ENCODE measurements at places on chromosomes 1 and 21.

DNA sequence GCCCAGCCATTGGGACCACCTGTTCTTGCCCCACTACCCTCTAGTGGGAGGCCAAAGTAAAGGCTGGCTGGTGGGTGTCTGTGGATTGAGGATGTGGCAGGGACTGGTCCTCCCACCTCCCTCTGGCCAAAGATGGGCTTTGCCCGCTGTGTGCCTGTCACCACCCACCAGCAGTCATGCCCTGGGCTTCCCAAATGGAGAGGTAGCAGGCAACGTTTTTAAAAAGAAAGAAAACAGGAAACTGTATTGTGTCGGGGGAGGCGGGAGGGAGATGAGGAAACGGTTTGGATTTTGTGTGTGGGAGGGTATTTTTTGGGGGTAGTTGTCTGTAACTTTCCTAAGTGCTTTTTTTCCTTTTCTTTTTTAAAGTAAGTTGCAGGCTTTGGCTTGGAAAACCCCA is 30.1 kb downstream of the SZRD1 start:
- no peak for DNase-seq

DNA sequence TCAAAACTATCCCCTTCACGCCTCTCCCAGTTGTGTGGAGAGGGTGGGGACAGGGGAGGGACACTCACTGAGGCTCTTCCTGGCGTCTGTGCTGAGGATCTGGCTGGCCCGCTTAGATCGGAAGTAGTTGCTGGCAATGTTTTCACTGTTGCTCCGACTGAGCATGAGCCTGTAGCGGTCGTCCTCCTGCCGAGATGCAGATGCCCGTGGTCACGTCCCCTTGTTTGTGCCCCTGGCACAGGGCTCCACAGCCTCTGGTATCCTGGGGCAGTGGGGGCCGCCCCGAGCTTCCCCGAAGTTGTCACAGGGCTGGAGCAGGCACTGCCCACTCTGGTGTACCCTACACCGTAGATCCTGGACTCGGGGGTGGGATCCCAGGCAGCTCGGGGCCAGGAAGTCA is 5.0 kb upstream of the DDOST start:
- DNase-seq = no peak

DNA sequence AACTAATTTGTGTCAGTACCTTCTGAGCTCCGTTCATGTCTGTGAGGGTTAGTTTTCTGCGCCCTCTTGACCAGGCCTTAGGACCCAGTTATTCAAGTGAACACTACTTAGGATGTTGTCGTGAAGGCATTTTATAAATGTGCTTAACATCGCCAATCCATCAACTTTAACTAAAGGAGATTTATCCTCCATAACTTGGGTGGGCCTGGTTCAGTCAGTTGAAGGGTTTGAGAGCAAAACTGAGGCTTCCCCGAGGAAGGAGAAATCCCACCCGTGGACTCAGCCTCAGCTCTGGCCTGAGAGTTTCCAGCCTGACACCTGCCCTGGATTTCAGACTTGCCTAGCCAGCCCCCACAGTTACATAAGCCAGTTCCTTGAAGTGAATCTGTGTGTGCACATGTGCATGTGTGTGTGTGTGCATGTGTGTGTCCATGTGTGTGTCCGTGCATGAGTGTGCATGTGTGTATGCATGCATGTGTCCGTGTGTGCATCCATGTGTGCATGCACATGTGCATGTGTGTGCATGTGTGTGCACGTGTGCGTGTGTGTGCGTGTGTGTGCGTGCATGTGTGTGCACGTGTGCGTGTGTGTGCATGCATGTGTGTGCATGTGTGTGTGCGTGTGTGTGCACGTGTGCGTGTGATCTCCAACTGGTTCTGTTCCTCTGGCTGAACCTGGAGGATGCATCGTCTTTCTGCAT is 62.1 kb upstream of the PDE9A start:
- peak; percentile 14 for DNase-seq

DNA sequence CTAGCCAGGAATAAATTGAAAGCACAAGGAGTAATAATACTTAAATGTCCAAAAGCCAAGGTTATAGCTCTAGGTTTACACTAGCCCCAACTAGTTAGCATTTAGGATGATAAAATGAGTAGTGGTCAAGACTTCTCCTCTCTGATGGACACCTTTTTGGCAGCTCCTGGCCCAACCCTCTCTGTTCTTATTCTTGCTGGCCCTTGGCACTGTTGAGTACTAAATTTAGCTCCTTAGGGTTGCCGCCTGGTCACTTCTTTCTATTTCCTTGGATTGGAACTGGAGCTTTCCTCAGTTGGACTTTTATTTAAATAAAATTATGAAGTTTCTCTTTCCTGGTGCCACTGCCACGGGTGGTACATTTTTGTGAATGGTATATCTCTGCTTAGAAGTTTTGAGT is 28.3 kb downstream of the ARID1A start:
- no peak for DNase-seq

- DNase-seq = no peak
Measured at GRCh38 chr1:51372561-51372960, 42.2 kb upstream of the TTC39A start.

DNA sequence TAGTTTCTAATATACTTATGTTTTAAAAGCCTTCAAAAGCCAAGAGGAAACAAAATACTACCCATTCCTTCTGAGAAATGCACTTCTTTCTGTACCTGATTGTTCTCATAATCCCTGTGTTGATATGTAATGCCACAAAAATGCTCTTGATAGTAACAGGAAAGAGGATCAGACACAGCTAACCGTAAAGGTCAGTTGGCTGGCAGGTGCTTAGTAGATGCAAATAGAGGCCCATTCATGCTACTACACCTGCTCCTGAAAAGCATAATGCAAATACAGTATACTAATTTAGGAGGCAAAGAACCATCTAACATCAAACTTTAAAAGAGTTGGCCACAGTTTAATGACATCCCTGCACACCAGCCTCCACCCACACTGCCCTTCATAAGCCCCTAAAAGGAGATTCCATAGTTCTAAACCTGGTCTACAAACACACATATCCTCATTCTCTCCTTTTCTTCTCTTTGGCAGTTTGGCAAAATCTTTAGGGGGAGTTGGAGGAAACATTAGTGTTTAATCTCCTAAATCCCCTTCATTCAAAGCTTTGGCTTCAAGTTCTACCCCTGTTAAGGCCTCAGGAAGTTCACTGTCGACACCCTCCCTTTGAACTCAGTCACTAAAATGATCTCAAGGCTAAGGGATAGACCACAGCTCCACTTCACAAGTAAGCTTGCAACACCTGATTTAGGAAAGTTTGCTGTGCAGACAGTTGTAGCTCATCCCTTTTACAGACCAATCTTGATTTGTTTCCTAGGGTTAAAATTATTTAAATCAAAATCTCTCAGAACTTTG is 2.9 kb upstream of the CD46 start:
- DNase-seq = no peak

GRCh38 chr1:21668232-21668950 is 766 bp downstream of the RAP1GAP start:
- DNase-seq = no peak

DNA sequence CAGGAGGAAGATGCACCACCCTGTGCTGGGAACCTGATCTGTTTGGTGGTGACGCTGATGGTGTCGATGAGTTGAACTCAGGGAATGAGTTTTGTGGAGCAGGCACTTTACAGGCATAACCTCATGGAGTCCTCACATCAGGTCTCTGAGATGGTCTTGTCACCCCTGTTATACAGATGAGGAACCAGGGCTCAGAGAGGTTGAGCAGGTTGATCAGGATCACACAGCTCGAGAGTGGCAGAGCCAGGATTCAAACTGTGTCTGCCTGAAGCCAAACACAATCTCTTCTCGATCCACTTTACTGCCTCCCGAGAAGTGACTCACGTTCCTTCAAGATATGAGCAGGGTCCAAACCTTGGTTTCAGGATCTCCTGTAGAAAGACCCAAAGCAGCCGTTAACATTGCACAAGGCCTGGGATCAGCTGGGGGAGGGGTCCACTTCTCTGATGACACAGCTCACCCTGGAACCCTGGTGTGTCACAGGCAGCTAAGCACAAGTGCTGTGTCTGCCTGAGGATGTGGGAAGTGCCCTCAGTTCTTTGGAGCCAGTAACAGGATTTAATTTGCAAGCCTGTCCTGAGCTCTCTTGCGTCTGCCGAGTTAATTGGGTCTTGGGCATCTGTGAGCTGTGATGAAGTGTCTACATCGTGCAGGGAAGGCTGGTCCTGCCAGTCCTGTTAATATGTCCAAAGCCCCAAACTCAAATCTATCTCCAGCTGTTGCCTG is 65.4 kb upstream of the STUM start:
- no peak for DNase-seq

DNA sequence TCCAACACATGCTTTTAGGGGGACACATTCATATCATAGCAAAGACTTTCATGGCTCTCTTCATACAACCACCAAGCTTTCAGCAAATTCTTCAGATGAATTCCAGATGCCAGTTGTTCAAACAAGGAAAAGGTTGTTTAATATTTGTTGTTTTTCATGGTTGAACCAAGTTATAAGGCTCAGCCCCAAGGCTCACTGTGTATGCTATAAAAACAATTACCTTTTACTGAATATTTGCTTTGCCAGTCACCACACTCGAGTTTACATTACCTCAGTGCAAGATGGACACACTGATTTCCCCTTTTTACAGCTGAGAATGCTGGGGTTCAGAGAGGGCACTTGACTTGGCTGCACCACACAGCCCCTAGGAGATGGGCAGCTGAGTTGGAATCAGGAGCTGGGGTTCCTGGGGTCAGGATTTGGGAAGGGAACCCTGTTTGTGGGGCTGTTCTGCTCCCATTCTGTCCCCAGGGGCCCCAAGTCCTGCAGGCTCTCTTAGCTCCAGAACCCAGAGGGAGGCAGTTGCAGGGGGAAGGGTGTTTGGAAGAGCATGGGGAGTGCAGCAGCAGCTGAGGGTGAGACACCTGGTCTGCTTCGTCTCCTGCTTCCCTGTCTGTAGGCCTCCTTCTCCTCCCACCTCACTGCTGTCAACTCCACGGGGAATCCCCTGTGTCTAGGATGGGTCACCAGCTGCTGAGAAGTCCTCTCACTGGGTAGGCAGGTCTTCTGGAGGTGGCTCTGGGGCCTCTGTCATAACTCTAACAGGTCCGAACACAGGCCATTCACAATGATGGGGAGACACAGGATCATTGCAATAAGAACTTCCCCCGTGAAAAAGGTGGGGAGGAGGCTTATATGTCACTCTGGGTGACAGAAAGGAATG is 12.8 kb upstream of the TMPRSS2 start:
- DNase-seq = no peak

GRCh38 chr1:177249231-177249630 is 78.5 kb downstream of the BRINP2 start:
- DNase-seq = no peak

DNA sequence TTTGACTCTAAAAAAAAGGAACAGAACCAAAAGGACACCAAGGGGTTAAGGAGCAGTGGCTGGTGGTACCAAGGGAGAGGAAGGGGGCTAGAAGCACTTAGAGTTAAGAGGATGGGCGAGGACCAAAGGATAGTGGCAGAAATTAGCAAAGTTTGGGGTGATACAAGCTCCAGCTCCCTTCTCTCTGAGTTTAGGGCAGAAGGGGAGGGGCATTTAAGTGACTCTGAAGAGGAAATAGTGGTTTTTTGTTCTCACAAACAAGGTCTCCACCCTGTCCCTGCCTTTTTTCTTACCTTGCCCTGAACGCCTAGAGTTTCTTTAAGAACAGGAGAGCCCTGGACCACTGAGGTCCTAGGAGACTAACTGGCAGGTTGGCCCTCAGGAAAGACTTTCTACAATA is 3.3 kb downstream of the CDC42SE1 start:
- no peak for DNase-seq

DNA sequence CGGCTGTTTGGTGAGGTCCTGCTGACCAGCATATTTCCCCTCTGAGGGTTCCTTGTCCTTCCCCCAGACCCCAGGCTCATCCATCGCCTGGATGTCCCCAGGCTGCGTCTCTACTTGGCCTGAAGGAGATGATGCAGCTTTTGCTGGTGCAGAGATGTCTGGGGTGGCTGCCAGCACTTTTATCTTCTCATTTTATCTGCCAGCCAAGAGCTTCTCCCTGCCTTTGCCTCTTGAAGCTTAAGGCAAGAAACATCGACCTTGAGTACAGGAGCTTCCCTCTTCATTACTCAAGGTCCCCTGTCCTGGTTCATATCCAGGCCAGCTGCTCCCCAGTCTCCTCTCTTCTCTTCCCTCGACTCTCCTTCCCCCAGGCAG is 9.2 kb upstream of the H6PD start:
- no peak for DNase-seq

DNA sequence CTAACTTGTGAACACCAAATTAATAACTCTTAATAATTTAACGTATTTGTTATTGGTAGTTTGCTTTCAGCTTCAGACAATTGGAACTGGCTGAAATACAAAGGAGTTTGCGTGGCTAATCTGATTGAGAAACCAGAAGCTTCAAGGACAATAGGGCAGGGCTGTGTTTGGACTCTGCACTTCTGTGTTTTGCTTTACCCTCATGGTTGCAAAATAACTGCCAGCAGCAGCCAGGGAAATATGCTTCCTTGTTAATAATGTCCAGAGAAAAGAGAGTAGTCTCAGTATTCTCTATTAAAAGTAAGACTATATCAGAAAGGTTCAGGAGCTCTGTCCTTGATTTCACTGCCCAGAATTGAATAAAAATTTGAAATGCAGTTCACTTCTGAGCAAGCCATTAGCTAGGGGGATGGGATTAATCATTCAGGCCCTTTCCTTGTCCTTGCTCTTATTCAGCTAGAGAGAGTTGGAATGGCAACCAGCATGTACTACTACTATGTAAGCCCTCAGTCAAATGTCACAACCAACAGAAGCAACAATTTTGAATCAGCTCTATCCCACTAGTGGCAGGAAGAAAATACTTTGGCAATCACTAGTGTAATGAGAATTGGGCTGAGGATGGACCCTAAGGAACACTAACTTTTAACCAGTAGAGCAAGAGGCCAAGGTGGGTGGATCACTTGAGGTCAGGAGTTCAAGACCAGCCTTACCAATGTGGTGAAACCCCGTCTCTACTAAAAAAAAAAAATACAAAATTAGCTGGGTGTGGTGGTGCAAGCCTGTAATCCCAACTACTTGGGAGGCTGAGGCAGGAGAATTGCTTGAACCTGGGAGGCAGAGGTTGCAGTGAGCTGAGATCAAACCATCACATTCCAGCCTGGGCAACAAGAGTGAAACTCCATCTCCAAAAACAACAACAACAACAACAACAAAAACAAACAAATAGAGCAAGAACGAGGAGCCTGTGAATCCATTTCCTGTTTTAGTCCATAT is 76.8 kb downstream of the POU2F1 start:
- peak; percentile 78 for DNase-seq

DNA sequence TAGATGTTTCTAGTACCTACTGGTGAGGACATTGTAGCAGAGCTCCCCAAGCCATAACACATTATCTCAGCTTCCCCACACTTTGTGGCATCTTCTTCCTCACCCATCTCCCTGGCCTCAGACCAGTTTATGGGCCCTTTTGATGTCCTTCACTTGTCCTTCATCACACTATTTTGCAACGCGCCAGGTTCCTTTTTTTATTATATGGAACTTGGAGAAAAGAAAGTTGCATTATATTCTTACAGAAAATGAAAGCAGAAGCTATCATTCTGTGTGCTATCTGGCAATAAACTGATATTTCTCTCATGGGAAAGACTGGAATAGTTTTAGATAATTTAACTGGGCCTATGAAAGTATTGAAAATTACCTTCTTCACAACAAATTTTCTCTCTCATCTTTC is 196.9 kb upstream of the ETV3 start:
- no peak for DNase-seq

Measured in left lobe of liver (tissue), 2 donors.